ENCODE measurements at places on chromosomes 11 and 22.

DNA sequence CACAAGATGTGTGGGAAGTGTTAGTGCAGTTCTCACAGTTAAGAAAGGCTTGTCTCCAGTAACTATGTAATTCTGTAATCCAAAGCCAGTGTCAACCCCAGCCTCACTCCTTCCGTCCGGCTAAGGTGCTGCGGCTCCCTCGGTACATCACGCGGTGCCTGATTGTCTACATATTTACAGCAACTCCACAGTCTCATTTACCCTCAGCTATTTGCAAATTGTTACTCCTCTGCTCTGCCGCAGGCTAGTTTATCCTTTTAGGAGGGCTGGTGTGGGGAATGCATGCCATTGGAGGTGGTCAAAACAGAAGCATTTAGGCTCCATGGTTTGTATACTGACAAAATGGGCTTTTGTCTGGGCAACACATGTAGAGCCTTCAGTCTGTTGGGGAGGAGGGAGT, 358.3 kb downstream of the METTL15 start:
- no peak for DNase-seq

GRCh38 chr11:74225565-74225964, 54.5 kb downstream of the PPME1 start:
- no peak for DNase-seq

GRCh38 chr11:18748766-18749365, 22.9 kb upstream of the IGSF22 start:
- no peak for DNase-seq

DNA sequence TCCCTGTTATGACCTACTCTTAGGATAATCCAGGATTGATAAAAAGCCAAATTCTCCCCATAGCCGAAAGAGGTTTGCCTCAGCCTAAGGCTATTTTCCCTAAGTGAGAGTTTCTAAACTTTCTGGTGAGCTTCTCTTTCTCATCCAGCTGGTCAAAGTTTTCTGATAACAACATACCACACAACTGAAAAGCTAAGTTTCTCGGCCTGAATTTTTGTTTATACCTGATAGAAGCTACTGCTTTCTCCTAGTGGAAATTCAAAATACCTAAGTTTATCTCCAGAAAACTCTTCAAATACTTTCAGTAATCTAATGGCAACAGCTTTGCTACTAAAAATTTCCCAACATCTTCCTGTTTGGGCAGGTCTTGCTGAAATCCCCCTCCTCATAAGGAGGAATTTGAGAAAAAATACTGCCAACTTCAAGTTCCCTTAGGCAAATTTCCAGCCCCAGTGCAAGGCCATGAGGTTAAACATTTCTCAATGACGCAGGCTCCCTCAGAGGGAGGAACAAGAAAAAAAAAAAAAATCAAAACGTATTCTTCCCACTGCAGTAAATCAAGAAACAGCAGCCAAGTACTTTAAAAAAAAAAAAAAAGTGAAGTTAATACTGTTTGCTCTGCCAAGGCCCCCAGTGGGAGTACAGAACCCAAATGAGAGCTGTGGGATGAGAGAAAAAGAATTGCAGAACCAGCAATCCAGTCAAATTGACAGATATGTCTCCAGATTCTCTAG, 127.0 kb downstream of the MRTFA start:
- DNase-seq, result no peak

GRCh38 chr11:6746086-6746618, 25.6 kb downstream of the OR2AG2 start:
- no peak for DNase-seq

DNA sequence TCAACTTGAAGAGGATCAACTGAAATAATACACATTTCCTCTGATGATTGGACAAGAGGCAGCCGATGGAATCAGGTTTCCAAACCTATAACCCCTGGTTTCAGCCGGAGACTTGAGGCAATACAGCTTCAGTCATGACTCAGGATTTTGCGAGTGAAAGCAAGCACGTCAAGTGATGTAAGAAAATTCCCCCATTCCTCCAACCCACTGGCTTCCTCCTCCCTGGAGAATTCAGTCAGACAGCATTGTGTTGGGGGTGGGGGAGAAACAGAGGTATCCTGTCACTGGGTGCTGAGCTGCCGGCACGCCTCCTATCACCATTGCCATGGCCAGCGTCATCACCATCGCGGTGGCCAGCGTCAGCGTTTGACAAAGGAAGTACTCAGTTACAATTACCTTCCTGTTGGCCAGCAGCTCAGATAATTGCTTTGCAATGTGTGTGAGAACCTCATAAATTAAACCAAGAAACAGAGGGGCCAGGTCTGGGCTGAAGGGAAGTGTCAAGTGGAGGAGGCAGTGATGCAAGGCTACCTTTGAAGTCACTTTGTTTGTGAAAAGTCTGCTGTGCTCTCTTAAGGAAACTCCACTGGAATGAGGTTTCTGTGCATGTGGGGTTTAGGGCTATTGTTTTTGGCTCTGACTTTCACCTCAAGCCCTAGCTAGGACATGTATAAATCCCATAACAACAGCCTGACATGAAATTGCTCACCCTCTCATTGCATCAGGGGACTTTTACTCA, 50.2 kb downstream of the LIF start:
- peak; percentile 41 for DNase-seq

DNA sequence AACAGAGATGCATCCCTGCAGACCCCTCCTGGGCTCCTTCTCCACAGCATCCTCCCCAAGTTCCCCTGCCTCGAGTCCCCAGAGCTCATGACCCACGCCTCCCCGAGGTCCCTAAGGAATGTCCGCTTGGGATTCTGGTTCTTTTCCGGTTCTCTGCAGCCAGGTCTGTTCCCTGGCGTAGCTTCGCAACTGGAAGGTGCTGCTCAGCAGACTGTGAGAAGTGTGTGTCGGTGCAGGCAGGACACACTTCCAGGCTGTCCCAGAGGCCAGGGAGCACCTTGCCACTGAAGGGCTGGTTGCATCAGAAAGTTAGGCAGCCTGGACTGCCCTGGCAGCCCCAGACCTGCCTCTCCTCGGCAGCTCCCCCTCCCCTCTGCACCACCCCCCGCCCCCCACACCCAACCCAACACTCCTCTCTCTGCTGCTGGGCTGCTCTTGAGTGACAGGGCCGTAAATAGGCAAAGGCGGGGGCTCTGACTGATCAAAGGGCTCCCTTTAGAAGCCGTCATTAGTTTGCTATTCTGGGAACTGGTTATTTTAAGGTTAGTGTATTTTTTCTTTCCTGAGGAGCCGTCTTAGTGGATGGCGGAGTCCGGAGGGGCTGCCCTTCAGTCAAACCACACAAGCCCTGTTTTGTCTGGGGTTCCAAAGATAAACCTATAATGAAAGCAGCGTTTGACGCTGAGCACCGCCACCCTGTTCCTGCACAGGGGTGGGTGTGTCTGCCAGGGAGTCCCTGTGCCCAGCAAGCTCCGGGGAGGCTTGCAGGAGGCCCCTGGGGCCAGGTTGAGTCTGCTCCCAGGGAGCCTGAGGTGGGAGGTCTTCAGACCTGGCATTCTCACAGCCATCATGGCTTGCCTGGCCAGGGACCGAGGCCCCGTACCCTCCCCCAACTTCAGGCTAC, 88.6 kb upstream of the KCNQ1OT1 start:
- no peak for DNase-seq

DNA sequence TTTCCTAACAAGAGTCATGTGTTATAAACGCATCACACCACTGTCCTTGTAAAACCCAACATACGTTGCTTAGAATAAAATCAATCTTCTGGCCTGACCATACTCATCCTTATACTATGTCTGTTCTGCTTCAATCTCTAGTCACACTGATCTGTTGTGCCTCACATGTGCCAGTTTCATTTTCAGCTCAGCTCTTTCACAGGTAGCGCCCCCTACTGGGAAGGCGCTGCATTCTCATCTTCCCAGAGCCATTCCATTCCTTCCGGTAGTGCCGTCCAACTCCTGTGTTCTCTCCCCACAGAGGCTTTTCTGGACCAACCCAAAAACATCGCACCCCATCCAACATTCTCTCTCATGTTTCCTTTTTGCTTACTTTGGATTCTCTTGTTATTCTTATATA, 22.2 kb downstream of the CASP5 start:
- DNase-seq, result no peak

GRCh38 chr11:5257296-5257695, 2.7 kb upstream of the HBG2 start:
- no peak for DNase-seq

GRCh38 chr11:129440028-129440713, 64.5 kb downstream of the BARX2 start:
- no peak for DNase-seq

GRCh38 chr11:450809-451451, 851 bp downstream of the PTDSS2 start:
- peak; percentile 43 for DNase-seq

- DNase-seq, result no peak
These were observed 16.8 kb downstream of the ANO3 start for GRCh38 chr11:26348776-26349175.

DNA sequence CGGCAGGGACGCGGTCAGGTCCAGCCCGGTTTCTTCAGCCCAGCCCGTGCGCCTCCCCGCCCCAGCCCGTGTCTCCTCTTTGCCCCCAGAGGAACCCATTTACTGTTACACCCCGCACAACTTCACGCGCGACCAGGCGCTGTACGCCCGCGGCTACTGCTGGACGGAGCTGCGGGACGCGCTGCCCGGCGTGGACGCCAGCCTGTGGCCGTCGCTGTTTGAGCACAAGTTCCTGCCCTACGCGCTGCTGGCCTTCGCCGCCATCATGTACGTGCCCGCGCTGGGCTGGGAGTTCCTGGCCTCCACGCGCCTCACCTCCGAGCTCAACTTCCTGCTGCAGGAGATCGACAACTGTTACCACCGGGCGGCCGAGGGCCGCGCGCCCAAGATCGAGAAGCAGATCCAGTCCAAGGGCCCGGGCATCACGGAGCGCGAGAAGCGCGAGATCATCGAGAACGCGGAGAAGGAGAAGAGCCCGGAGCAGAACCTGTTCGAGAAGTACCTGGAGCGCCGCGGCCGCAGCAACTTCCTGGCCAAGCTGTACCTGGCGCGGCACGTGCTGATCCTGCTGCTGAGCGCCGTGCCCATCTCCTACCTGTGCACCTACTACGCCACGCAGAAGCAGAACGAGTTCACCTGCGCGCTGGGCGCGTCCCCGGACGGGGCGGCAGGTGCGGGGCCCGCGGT, 6.5 kb downstream of the PANX2 start:
- no peak for DNase-seq

GRCh38 chr11:118095967-118096367, 9.2 kb upstream of the SMIM35 start:
- DNase-seq, result no peak

- DNase-seq, result no peak
These were observed 35.2 kb upstream of the CSNK1E start for GRCh38 chr22:38352436-38352835.

DNA sequence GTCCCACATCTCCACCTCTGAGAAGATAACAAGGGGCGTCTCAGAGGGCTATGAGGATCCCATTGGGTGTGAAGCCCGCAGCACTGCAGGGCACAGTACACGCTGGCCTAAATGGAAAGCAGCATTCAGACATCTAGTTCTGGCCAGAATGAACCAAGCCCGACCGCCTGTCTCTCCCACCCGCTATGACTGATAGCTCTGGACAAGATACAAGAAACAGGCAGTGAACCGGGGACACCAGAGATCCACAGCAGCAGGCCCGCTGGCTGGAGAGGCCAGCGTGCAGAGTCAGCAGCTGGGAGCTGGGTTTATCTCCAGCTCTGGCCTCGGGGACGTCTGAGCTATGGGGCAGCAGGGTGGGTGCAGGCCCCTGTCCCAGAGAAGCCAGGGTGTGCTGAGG, 9.6 kb downstream of the CERK start:
- DNase-seq, result no peak

DNA sequence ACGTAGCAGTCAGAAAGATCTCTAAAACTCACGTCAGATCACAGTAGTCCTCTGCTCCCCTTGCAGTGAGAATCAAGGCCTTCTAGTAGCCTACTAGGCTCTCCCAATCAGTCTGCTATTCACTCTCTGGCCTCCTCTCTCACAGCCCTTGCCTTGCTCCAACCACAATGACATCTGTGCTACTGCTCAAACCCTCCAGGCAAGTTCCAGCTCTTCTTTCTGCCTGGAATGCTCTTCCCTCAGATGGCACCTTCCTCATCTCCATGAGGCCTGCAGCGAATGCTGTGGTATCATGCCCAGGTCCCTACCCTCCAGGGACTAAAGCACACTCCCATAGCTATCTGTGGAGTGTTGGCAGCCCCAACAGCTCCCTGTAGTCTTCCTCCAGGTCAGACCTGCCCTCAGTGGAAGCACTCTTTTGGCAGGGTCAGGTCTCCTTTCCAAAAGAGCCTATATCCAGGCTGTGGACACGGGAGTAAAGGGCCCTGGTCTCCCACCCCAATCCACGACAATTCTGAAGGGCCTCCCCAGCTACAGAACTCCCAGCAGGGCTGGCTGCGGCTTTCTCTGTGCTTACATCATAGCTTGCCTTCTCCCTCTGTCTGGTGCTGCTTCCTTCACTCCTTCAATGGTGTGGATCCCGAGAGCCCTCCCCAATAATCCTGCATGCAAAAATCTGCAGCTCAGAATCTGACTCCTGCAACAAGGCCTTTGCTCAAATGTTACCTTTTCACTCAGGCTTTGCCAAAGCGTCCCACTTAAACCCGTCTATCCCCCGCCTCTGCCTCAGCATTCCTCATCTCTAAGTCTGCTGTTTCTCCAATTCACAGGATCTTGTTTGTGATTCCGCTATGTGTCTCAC, 8.9 kb downstream of the HIRA start:
- no peak for DNase-seq

- peak; percentile 43 for DNase-seq
These were observed 101.2 kb upstream of the HSD17B12 start for GRCh38 chr11:43579171-43579918.

GRCh38 chr11:88680806-88681205, 343.3 kb upstream of the CTSC start:
- DNase-seq, result no peak

- no peak for DNase-seq
These were observed 40.5 kb upstream of the PRDM11 start for GRCh38 chr11:45105984-45106375.

GRCh38 chr11:129089279-129089678, 102.8 kb downstream of the ARHGAP32 start:
- DNase-seq, result no peak

DNA sequence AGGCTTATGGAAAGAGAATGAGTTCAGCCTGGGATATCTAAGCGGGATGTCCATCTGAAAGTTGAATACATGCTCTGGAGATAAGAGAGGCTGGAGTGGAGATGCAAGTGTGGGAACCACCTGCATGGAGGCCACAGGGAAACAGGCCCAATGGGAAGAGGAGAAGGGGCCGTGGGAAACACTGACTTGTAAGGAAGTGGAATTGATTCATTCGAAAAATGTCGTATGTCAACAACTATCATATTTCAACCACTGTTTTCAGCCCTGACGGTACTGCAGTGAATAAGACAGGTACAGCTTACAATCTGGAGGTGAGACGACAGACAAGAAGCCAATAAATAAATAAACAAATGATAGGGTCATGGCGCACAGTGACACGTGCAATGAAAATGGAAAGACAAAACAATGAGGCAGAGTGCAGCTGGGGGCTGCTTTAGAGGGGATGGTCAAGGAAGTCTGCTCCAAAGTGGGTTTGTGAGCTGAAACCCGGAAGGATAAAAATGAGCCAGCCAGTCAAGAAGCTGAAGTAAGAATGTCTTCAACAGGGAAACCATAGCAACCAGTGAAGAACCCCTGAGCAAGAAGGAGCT, 35.9 kb downstream of the EFCAB6 start:
- DNase-seq, result no peak
